ENCODE measurements at places on chromosomes 12 and 14.

- no peak for DNase-seq
Observed at GRCh38 chr14:71248194-71248593, 340.9 kb downstream of the PCNX1 start.

- no peak for DNase-seq
Observed at GRCh38 chr14:67815573-67816225, 691 bp downstream of the ZFYVE26 start.

GRCh38 chr12:62783881-62784280, 151.1 kb downstream of the PPM1H start:
- DNase-seq, result no peak

DNA sequence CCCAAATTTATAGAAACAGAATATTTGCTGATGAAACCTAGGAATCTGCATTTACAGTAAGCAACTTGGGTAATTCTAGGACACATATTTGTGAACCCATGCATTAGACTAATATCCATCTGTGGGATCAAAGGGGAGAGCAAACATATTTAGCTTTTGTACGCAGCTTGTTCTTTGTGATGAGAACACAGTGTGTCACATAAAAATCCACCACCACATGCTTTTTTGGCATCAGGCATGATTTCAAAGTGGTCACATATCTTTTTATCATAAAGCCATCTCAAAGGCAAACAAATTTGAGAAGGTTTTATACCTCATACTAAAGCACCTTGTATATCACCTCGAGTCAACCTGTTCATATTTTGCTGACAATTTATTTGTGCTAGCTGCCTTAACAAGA, 15.7 kb downstream of the DNAL1 start:
- DNase-seq, result no peak

DNA sequence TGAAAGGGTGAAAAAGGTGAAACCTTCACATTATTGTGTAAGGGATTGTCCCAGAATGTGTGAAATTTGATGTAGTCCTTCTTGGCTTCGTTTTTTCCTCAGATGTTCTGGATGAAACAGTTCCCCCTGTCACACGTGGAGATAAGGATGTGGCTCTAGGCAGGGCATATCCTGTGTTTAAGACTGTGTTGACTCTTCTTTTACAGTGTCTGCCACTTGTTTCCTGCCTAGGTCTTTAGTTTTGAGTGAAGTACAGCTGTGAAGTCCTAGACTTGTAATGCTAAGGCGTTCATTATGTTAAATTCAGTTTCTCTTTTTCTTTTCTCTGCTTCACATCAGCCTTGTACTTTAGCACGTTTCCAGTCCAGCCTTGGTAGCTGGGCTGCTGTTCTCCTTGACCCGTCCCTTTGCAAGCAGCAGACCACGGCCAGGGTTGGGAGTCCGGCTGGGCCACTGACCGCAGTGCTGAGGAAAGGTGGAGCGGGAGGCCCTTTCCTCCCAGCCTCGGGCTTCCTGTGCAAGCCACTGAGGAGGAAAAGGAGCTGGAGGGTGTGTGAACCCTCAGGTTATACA, 59.1 kb downstream of the RASSF3 start:
- DNase-seq, result peak; percentile 23

DNA sequence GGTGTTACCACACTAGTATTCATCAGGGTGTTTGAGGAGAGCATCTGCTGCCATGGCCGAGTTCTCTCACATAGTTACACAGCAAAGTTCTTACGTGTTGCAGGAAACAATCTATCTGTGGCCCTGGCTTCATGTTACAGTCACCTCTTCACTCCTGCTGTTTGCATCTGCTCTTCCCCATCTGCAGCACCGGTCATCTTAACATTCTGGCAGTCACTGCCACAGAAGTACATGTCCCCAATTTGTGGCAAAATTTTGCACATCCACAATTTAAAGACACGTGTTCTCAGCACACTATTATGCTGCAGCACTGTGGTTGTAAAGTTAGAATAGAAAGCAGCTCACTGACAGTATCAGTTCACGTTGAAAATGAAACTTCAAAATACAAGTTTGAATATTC, 23.2 kb downstream of the MAPK1IP1L start:
- no peak for DNase-seq

- no peak for DNase-seq
Observed at GRCh38 chr14:87834594-87834993, 158.4 kb downstream of the GALC start.

GRCh38 chr12:68866950-68867349, 59.0 kb downstream of the MDM2 start:
- DNase-seq, result no peak

GRCh38 chr14:87813211-87813610, 179.8 kb downstream of the GALC start:
- DNase-seq, result no peak

DNA sequence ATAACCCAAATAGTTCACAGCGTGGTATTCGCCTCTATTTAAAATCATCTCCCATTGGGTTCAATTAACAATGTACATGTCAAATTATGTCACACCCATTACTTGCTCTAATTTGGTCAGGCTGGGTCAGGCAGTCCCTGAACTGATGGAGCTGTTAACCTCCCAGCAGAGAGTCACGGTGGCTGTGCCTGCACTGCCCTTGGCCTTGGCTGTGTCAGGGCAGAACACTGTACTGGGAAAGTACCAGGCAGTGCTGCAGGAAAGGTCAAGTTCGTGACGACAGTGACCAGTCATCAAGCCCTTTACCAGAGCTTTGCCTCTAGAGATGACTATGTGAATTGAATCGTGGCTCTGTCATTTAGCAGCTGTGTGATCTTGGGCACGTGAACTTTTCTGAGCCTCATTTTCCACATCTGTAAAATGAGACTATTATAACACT, 100.0 kb downstream of the ARF6 start:
- no peak for DNase-seq

- DNase-seq, result no peak
Observed at GRCh38 chr14:59925797-59926196, 5.9 kb downstream of the LRRC9 start.

GRCh38 chr14:29712601-29713000, 215.0 kb downstream of the PRKD1 start:
- no peak for DNase-seq

GRCh38 chr12:47816403-47817271, 3.1 kb downstream of the HDAC7 start:
- DNase-seq, result no peak

DNA sequence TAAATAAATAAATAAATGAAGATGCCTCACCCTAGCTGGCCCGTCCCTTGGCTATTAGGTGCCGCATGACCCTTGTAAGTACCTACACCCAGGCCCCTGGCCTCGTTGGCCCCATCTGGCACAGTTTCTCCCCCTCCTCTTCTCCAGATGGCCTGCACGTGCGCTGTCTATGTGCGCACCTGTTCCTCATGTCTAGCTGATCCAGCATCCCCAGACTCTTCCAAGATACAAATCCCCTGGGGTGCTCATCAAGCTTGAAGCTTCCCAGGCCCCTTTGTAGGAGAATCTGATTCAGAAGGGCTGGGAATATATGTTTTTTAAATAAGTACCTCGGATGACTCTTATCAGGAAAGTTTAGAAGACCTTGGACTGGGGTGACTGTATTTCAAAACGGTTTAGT, 133.3 kb downstream of the CHST11 start:
- no peak for DNase-seq

GRCh38 chr12:95882080-95882479, 23.3 kb downstream of the SNRPF start:
- DNase-seq, result no peak

DNA sequence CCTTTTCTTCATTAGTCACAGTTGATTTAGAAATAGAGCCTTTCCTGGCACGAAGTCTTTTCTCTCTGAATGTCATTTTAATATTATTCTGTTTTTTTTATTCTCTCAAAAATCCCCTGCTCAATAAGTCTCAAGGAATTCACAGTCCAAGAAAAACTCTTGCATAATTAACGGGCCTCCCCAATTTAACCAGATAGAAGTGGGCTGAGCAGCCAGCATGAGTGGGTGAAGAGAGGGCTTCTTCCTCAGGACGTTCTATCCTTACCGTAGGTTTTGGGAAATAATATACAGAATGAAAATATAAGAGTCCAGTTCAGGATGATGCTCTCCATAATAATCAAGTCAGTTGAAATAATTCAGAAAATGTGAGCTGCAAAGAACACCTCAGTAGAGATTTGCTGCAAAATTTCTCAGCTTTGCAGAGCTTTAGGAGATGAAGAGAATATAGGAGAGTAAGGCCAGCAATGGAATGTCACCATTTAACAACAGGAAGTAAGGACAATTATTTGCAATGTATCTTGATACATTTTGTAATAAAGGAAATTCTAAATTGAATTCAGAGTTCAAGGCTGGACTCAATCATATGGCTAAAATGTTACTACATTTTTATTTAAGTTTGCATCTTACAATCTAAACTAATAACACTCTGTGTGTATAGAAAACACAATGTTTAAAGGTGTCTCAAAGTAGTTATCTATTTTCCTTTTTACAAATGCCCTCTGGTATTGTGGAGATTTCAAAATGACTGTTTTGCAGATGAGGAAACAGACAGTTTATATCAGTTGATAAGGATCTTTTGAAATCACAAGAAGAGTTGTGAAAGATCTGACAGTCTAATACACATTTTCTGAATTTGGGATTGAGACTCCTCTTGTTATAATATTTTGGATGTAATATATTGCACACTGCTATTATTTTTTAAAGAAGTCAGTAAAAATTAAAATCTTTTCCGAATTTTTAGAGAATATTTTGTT, 1724.1 kb upstream of the SEL1L start:
- no peak for DNase-seq

- DNase-seq, result no peak
Observed at GRCh38 chr14:34502545-34503225, 36.8 kb downstream of the EAPP start.

GRCh38 chr12:5437589-5437988, 5.7 kb downstream of the NTF3 start:
- no peak for DNase-seq

DNA sequence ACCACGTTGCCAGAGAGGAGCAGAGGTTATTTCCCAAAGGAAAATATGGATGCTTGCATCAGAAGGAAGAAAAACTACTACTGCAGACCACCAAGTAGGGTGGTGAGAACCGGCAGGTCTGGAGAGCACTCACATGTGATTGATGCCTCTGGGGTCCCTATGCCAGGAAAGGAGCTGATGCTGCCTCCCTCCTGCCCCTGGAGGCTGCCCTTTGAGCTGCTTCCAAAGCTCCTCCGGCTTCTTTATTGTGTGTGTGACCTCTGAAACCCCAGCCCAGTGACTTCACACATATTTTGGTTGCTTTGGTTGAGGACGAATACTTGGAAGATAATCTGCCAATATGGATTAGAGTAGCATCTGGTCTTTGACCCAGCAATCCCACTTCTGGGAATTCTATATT, 133.4 kb downstream of the AACS start:
- DNase-seq, result no peak

GRCh38 chr14:74514471-74514941, 20.9 kb downstream of the ISCA2 start:
- DNase-seq, result no peak

- DNase-seq, result no peak
Observed at GRCh38 chr14:97061198-97061597, 264.0 kb downstream of the VRK1 start.

GRCh38 chr12:22916815-22917214, 291.8 kb downstream of the ETNK1 start:
- DNase-seq, result no peak

DNA sequence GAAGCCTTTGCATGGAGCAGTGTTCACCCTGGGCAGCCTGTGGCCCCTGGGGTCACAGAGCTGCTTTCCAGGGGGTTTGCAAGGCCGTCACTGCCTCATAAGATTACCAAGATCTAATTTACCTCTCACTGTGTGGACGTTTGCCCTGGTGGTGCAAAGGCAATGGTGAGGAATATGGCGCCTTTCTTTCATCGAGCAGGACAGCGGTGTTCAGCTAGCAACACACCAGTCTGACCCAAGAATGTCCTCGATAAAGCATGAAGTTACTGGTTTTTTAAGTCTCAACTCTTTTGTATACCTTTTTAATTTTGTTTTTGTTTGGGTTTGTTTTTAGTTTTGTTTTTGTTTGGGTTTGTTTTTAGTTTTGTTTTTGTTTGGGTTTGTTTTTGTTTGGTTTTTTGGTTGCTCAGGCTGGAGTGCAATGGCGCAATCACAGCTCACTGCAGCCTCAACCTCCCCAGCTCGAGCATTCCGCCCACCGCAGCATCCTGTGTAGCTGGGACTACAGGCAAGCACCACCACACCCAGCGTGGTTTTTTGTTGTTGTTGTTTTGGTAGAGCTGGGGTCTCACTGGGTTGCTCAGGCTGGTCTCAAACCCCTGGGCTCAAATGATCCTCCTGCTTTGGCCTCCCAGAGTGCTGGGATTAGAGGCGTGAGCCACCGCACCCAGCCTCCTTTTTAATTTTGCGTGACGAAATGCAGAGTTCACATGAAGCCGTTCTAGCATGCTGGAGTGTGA, 57.9 kb downstream of the PPP2R5C start:
- peak; percentile 56 for DNase-seq

GRCh38 chr12:53950789-53951576, 3.7 kb upstream of the HOXC12 start:
- DNase-seq, result no peak

DNA sequence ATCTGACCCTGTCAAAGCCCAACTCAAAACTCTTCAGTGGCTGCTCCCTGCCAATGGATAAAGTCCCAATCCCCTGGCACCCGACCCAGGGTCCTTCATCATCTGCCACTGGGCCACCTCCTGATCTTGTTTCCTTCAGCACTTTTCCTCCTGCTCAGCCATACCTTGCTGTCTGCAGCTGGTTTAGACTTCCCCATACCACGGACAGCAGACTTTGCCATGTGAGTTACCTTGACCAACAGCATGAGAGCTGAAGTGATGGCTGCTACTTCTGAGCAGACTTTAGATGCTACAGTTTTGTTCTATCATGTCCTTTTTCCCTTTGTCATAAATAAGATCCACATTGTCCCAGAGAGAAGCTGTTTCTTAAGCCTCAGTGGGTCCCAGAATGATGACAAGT, 33.3 kb upstream of the STON2 start:
- no peak for DNase-seq

Data from stimulated activated CD8-positive, alpha-beta memory T cell treated with anti-CD3 and anti-CD28 coated beads, Interleukin-12 subunit alpha, Interleukin-12 subunit beta, amount 100 ng/mL, for 1 hour (primary cell).